ENCODE measurements at places on chromosomes 1 and 21.
A peak's percentile ranks its signal among the peaks of the same experiment; 100 is the strongest.

- DNase-seq = no peak
Observed at GRCh38 chr21:44436111-44436611, 19.1 kb upstream of the LRRC3 start.

DNA sequence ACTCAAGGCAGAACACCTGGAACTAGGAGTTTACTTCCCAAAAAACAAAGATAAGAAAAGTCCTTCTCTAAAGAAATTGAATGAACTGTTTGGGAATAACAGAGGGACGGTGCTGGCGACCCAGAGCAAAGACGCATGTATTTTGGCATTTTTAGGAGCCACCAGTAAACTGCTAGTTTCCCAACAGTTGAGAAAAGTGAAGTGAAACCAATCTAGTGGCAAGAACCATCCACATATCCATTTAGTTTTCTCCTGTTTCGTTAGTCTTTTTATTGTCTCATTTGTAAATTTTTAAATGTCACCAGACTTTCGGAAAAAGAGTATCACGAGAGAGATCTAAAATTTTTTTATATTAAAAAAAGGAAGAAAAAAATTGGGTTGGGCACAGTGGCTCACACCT is 30.2 kb downstream of the ODF2L start:
- DNase-seq = no peak

- DNase-seq = no peak
Observed at GRCh38 chr1:176949033-176949662, 215.4 kb downstream of the ASTN1 start.

DNA sequence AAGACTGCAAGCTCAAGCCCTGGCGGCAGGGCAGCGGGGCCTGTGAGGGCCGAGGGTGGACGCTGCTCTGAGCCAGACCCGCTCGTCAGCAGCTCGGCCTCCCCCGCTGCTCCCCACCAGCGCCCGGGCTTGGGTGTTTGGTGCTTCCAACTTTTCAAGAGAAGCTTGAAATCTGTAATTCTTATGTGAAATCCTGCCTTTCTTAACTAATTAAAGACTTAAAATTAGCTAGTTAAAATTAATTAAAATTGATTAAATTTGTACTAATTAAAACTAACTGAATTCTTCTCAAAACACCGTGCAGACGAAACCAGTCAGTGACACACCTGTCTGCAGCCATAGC is 14.0 kb upstream of the SLC19A1 start:
- DNase-seq = no peak

DNA sequence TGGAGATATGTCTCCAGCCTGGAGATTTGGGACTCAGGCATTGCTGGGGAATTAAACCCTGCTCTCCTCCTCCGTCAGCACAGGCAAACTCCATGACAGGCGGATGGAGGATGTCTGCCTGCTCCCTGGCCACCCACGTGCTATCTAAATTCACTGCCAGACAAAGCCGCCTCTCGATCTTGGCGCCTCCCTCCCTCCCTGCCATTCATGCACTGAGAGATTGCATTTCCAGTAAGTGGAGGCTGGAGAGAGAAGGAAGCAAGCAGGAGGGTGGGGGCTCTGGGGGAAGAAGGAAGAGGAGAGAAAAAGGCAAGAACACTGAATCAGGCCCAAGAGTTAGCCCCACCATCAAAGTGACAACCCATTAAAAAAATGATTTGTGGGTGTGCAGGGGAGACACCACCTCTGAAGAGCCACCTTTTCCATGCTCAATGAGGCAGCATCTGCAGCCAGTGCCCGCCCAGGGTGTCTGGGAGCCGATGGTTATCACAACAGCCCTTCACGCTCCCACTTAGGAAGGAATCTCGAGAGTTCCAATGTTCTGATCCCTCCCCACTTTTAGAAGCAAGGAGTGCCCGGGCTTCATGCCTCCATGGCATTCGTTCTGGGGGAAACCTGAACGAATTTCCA is 183.0 kb downstream of the HIVEP3 start:
- DNase-seq = no peak

GRCh38 chr1:57122031-57122430 is 156.2 kb upstream of the C8B start:
- DNase-seq = no peak

GRCh38 chr1:28566931-28567330 is 14.0 kb downstream of the TRNAU1AP start:
- no peak for DNase-seq

DNA sequence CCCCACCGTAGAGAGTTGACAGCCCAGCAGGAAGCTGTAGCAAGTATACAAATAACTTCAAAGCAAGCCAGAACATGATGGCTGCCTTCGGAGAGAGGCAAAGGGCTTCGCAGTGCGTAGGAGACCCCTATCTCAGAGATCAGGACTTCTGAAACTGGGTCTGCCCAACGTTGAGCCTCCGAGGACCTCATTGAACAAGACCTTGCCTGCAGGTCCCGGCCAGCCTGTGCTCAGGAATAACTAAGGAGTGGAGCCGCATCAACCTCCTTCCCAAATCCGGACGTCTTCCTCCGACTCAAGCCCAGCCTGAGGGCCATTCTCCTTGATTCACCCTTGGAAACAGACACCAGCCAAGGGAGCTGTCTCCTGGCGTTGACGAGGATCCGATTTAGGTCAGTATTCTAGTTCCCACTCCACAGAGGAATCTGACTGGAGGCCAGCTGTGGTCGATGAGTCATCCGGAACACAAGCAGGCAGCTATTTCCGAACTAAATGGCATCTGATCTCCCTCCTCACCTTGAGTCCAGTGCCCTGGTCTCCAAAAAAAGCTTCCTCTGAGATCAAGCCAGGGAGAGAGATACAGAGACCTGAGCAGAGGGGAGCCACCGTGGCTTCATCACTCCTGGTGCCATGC is 166.5 kb upstream of the COA6 start:
- no peak for DNase-seq

DNA sequence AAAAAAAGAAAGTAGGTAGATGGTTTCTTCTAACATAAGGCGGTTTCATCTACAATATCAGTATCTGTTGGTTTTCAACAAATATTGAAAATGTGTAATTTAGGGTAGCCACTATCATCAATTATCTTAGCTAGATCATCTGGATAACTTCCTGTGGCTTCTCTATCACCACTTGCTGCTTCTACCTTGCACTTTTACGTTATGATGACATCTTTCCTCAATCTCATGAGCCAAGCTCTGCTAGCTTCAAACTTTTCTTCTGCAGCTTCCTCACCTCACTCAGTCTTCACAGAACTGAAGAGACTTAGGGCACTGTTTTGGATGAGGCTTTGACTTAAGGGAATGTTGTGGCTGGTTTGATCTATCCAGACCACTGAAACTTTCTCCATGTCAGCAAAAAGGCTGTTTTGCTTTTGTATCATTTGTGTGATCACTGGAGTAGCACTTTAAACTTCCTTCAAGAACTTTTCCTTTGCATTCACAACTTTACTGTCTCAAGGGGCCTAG is 144.9 kb upstream of the HP1BP3 start:
- DNase-seq = no peak

GRCh38 chr1:175168782-175169181 is 23.8 kb downstream of the KIAA0040 start:
- DNase-seq = no peak

GRCh38 chr1:206465951-206466350 is 4.3 kb upstream of the IKBKE start:
- DNase-seq = no peak

GRCh38 chr1:84737590-84737989 is 47.3 kb upstream of the SSX2IP start:
- no peak for DNase-seq

GRCh38 chr1:147641291-147641690 is 29.0 kb downstream of the ACP6 start:
- no peak for DNase-seq

- DNase-seq = no peak
Observed at GRCh38 chr1:77627978-77628570, 54.4 kb downstream of the ZZZ3 start.

GRCh38 chr1:100075773-100076172 is 57.0 kb downstream of the SASS6 start:
- DNase-seq = no peak

- DNase-seq = no peak
Observed at GRCh38 chr1:228838717-228839500, 103.6 kb downstream of the RHOU start.

- no peak for DNase-seq
Observed at GRCh38 chr21:25931765-25932164, 197.0 kb downstream of the GABPA start.

GRCh38 chr1:25003000-25003399 is 72.9 kb upstream of the RUNX3 start:
- no peak for DNase-seq

GRCh38 chr1:202968895-202969295 is 1.8 kb upstream of the CYB5R1 start:
- peak; percentile 71 for DNase-seq

DNA sequence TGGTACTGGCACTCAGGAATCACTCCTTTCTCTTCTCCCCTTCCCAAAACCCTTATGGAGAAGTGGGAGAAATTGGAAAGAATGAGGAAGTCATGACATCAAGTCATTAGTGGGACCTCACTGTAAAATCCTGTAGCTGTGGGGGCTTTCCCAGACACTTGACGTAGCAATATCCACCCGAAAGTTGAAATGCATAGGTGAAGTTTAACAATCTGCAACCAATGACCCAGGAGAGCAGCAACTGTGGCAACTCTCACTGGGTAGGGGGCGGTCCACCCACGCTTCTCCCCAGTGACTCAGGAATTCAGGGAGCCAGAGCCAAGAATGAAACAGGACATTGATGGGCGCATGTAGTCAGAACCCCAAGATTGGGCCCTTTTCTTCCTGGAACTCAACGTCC is 27.0 kb downstream of the ABCA4 start:
- no peak for DNase-seq

GRCh38 chr1:230758709-230759368 is 11.7 kb downstream of the CAPN9 start:
- no peak for DNase-seq

- DNase-seq = no peak
Observed at GRCh38 chr21:21624674-21625073, 626.5 kb downstream of the NCAM2 start.

DNA sequence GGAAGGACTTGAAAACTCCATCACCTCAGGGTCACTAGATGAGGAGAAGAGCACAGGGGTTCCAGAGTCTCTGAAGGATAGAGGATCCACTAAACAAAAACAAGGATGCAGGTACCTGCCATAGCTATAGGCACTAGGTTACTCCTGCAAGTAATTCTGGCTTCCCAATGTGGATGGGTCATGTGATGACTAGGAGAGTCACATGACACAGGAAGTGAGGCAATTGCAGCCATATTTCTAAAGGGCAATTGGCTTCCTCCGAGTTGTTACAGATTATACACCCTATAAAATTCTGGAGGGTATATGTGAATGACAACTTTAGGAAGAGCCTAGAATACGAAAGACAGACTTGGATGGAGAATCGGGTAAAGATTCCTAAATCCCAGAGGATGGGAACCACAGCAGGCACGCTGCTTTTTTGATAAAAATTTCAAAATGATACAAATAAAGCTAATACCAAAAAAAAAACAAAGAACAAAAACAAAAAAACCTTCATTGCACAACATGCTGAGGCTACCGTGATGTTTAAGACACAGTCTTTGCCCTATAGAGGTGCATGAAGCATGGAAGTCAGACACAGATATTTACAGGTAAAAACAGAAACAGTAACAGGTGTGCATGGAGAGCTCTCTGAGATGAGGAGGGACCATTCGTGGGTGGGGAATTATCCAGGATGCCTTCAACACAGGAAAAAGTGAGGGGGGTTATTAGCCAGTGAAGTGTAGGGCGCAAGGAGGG is 10.5 kb downstream of the MTX1 start:
- peak; percentile 7 for DNase-seq

DNA sequence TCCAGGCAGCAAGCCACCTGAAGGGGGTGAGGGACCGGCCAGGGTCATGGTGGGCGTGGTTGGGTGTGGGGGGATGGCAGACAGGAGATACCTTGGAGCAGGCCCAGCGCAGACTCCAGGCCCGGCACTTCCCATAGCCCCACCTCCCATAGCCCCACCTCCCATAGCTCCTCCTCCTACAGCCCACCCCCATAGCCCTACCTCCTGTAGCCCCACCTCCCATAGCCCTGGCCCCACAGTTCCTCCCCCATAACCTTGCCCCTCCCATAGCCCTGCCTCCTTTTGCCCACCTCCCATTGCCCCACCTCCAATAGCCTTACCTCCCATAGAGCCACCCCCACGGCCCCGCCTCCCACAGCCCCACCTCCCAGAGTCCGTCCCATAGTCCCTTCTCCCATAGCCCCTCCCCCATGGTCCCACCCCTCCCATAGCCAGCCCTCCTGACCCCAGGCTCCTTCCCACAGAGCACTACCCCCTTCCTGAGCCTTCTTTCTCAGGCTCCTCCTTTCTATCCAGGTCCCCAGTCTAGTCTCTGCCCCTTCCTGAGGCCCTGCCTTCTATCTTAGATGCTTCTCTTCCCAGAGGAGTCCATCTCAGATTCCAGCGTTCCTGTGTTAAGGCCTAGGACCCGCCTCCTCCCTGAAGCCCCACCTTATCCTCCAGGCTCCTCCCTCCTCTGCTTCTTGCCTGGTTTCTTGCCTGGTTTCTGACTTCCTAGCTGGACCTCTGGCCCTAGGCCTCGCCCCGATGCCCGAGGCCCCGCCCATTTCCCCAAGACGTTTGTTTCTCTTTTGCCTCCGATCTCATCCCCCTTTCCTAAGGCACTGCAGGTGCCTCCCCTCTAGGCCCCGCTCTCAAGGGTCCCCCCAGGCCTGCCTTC is 46.8 kb downstream of the PTPRU start:
- peak; percentile 14 for DNase-seq

GRCh38 chr1:107139833-107140702 is 771 bp upstream of the NTNG1 start:
- no peak for DNase-seq

DNA sequence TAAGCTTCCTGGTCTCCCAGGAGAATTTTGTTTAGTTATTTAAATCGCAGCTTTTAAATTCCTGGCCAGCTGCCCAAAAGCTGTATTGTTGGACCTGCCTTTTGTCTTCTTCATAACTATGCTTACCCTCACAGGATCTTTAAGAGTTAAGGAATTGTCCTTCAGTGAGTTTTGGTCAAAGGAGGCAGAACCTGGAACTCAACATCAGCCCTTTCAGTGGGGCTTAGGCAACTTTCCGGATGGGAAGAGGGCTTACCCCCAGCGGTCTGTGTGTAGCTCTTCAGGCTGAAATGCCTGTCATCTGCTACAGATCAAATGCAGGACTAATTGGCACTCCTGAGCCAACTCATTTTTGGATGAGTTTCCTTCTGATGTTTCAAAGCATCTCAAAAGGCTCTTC is 402.6 kb downstream of the SIPA1L2 start:
- DNase-seq = peak; percentile 70

- DNase-seq = no peak
Observed at GRCh38 chr1:12556957-12557935, 60.8 kb downstream of the DHRS3 start.

GRCh38 chr1:215146240-215146975 is 63.9 kb downstream of the KCNK2 start:
- DNase-seq = no peak

DNA sequence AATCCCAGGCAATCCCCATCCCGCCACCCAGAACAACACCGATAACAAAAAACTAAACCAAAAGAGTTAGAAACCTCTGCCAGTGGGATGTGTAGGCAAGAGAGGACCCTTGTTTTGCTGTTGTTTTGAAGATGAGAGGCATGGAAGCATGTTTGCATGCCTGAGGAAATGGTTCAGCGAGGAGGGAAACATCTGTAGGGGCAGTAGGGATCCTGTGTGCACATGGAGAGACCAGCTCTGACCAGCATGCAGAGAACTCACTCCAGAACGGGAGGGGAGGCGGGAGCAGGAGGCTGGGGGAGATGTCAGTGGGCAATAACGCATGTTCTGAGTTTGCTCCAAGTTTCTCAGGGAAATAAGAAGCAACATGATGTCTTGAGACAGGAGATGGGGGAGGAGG is 5.3 kb downstream of the CLDN14 start:
- DNase-seq = no peak

Measured in NCI-H1436 (cell line).